Activated CD4-positive, alpha-beta T cell treated with anti-CD3 and anti-CD28 coated beads, Interleukin-2, amount 10 ng/mL, durations not matched to agents 24 days and 14 days (primary cell): ENCODE measurements at places on chromosomes 12 and 14. TPM values are rescaled to one million over a fixed set of nuclear protein-coding genes. Genes with fewer than 3 reads are reported as not detected.
A peak's percentile ranks its signal among the peaks of the same experiment; 100 is the strongest.

GRCh38 chr12:97559267-97559666, 96.7 kb downstream of the RMST start:
- DNase-seq = no peak

- peak; percentile 58 for DNase-seq
These were observed 118.7 kb downstream of the KSR2 start for GRCh38 chr12:117850048-117850447.

DNA sequence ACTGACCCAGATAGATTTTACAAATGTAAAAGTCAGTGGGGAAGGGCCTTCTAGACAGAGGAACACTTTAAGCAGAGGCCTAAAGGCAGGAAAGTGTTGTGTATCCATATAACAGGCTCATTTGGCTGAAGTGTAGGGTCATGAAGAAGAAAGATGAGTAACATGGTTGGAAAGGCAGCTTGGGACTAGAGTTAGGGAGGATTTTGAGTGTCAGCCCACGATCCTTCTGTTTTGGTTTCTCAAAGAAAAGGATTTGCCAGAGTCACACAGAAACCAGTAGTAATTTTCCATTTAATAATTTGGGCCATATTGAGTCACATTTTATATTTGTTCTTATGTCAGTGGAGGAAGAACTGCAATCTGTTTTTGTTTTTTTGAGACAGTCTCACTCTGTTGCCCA, 76.4 kb downstream of the ZC3H14 start:
- DNase-seq = no peak

Gene TMEM63C
- total RNA-seq = 1.3 and 2.3 TPM in 2 replicates

Gene SLC6A15
- not detected in 2 replicates for total RNA-seq

Gene AGAP2
- total RNA-seq = 27.1 and 28.2 TPM in 2 replicates

Gene ESPL1
- 71.8 and 76.7 TPM in 2 replicates for total RNA-seq

Gene STX2
- total RNA-seq = 18.2 and 19.2 TPM in 2 replicates
